ENCODE measurements at places on chromosomes 4 and X.

DNA sequence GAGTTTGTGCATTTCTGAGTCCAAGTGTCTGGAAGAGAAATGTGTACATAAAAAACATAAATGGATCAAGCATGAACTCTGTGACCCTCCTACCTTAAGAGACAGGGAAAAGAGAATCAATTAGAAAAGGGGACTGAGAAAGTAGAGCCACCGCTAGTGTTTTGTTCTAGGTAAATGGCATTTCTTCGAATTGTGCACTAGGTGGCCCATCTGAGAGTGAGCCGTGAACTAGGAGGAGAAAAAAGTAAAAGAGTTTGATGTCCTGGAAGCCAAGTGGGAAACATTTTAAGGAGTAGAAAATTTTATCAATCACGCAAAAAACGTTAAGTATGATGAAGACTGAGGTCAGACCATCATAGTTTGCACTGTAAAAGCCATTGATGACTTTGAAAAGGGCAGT lies 55.1 kb downstream of the NAF1 start:
- no peak for DNase-seq

DNA sequence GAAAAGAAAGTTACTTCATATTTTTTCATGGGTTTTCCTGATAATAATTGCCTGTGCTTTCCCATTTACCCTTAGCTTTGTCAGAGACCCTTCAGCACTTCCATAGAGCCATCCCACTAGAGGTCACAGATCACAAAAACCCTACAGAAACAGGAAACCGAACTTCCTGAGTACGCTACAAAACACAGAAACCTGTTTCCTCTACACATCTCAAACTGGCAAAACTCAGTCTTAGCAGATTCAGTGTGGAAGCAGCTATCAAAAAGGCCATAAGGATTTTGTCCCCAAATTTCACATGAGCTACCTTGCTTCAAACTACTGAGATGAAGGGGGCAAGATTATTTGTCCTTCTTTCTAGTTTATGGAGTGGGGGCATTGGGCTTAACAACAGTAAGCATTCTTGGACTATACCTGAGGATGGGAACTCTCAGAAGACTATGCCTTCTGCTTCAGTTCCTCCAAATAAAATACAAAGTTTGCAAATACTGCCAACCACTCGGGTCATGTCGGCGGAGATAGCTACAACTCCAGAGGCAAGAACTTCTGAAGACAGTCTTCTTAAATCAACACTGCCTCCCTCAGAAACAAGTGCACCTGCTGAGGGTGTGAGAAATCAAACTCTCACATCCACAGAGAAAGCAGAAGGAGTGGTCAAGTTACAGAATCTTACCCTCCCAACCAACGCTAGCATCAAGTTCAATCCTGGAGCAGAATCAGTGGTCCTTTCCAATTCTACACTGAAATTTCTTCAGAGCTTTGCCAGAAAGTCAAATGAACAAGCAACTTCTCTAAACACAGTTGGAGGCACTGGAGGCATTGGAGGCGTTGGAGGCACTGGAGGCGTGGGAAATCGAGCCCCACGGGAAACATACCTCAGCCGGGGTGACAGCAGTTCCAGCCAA lies at the start of gene MMRN1:
MMRN1 (plus strand) TSS at position 206 of the 902 bp plus-strand sequence; CDS start at position 324, 118 bp downstream.
- DNase-seq, result no peak

GRCh38 chr4:146347822-146348221 lies 133.5 kb downstream of the REELD1 start:
- DNase-seq, result no peak

- no peak for DNase-seq
Observed at GRCh38 chr4:114311787-114312186, 286.8 kb upstream of the UGT8 start.

GRCh38 chrX:72297953-72298730 lies 7.6 kb downstream of the CITED1 start:
- no peak for DNase-seq
